ENCODE measurements at places on chromosomes 12 and 14. TPM values are rescaled to one million over a fixed set of nuclear protein-coding genes. Genes with fewer than 3 reads are reported as not detected.

- H3K36me3 ChIP-seq: no peaks in the 10 kb centered on the region
- no peaks in the 10 kb centered on the region for H3K27me3 ChIP-seq
- H3K27ac ChIP-seq: no peak overlapping the region
Observed at GRCh38 chr12:43444940-43445564, 107.0 kb downstream of the ADAMTS20 start.

- H3K4me1 ChIP-seq: peaks cover 4% of the 10 kb centered on the region
- H3K36me3 ChIP-seq: no peaks in the 10 kb centered on the region
- H3K27ac ChIP-seq: no peak overlapping the region
- no peak overlapping the region for H3K4me3 ChIP-seq
- no peaks in the 10 kb centered on the region for H3K27me3 ChIP-seq
- no peak for DNase-seq
Observed at GRCh38 chr14:90336985-90337384, 5.2 kb upstream of the NRDE2 start.

The RERGL gene
- total RNA-seq: 0.44 TPM

DNA sequence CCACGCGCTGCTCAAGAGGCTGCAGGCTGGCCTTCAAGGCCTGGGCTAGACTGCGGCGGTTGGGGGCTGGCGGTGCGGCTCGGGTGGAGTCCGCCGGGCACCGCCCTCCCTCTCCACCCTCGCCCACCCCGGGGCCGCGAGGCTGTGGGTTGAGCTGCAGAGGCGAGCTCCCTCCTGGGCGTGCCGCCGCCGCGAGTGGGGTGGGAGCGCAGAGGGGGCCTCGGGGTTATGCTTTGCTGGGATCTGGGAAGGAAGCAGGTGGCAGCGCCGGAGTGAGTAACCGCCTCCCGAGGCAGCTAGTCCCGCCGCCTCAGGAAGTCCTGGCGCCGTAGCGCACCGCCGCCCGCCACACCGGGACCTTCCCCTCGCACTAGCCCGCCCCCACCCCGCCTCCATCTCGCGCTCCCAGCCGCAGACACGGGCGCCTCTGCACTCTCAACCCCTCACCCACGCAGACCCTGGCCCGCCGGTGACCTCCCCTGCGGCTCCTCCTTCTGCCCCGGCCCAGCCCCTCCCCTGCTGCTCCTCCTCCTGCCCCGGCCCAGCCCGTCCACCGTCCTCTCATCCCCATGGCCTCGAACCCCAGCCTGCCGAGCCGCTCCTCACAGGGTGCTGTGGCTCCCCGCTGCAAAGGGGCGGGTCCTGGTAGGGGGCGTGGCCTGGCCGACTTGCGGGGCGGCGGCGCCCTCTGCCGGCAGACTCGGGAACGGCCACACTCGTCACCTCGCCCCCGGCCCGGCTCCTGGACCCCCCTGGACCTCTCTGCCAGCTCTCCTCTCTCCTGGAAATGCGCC is 16.6 kb downstream of the TAMALIN start:
- H3K36me3 ChIP-seq: no peaks in the 10 kb centered on the region
- H3K27me3 ChIP-seq: peaks cover 4% of the 10 kb centered on the region
- H3K4me1 ChIP-seq: peaks cover 29% of the 10 kb centered on the region
- peak; percentile 98 for DNase-seq

The TUBA1A gene
- total RNA-seq: 71.7 TPM

GRCh38 chr14:74018174-74018585 is 908 bp downstream of the ENTPD5 start:
- peaks cover 9% of the 10 kb centered on the region for H3K36me3 ChIP-seq
- no peaks in the 10 kb centered on the region for H3K27me3 ChIP-seq
- H3K27ac ChIP-seq: peak overlapping the region; percentile 86
- peaks cover 23% of the 10 kb centered on the region for H3K4me1 ChIP-seq
